Left cardiac atrium (tissue), 4 donors: ENCODE measurements at places on chromosomes 6 and 20. TPM values are rescaled to one million over a fixed set of nuclear protein-coding genes. Genes with fewer than 3 reads are reported as not detected.

The CASS4 gene
- 0.80 TPM for total RNA-seq

The TULP1 gene
- 0.32 TPM for total RNA-seq

The TRIM15 gene
- total RNA-seq, result not detected

The RSPO3 gene
- 0.94 TPM for total RNA-seq

The HDGFL1 gene
- total RNA-seq, result not detected

The EYS gene
- total RNA-seq, result 0.44 TPM

The ARHGAP40 gene
- not detected for total RNA-seq

The EPPIN gene
- total RNA-seq, result not detected

The ERVFRD-1 gene
- total RNA-seq, result 0.09 TPM

The FAM83B gene
- total RNA-seq, result 6.4 TPM

The SAMD5 gene
- total RNA-seq, result 1.6 TPM

The ELOVL2 gene
- total RNA-seq, result 2.3 TPM

The LGSN gene
- not detected for total RNA-seq

The NR2E1 gene
- not detected for total RNA-seq

The AMD1 gene
- total RNA-seq, result 62.4 TPM

The CAGE1 gene
- not detected for total RNA-seq

The LAMA4 gene
- 87.8 TPM for total RNA-seq

The ANKRD6 gene
- total RNA-seq, result 13.7 TPM

The TRIM40 gene
- total RNA-seq, result not detected

The BPIFA1 gene
- not detected for total RNA-seq

The DDRGK1 gene
- 44.8 TPM for total RNA-seq

The VSX1 gene
- total RNA-seq, result not detected

The TINAG gene
- 0.12 TPM for total RNA-seq

The HSPA1L gene
- total RNA-seq, result 2.6 TPM

The TNNC2 gene
- total RNA-seq, result 0.32 TPM

The GSTA2 gene
- total RNA-seq, result not detected

The AIF1 gene
- total RNA-seq, result 37.4 TPM

The DUSP15 gene
- 4.2 TPM for total RNA-seq

The SSTR4 gene
- total RNA-seq, result not detected

The LY86 gene
- 1.9 TPM for total RNA-seq

The JPH2 gene
- total RNA-seq, result 93.5 TPM

The PTCRA gene
- not detected for total RNA-seq

The ADAT2 gene
- total RNA-seq, result 1.9 TPM

The CAP2 gene
- 69.6 TPM for total RNA-seq

The PHACTR3 gene
- 6.4 TPM for total RNA-seq

The BTNL2 gene
- total RNA-seq, result not detected

The BMP2 gene
- total RNA-seq, result 6.1 TPM

The ROMO1 gene
- total RNA-seq, result 184 TPM

The ANGPT4 gene
- 0.27 TPM for total RNA-seq

The GCM1 gene
- 0.08 TPM for total RNA-seq

The ZSCAN23 gene
- 1.1 TPM for total RNA-seq

The TRAPPC3L gene
- 0.24 TPM for total RNA-seq

The PI3 gene
- not detected for total RNA-seq

The ADA gene
- total RNA-seq, result 12.2 TPM

The SLC17A3 gene
- total RNA-seq, result not detected

The NKX2-2 gene
- total RNA-seq, result not detected

The TRAM2 gene
- 14.1 TPM for total RNA-seq

The CDK19 gene
- 7.4 TPM for total RNA-seq

The IPCEF1 gene
- total RNA-seq, result 0.99 TPM

The PDE7B gene
- total RNA-seq, result 10.3 TPM

The HSPA1B gene
- total RNA-seq, result 142 TPM

The RRAGD gene
- 89.5 TPM for total RNA-seq

The TMEM244 gene
- not detected for total RNA-seq

The KHDC1 gene
- 4.1 TPM for total RNA-seq

The RAMACL gene
- 0.71 TPM for total RNA-seq

The MAP7 gene
- total RNA-seq, result 2.2 TPM

The CEP85L gene
- total RNA-seq, result 8.5 TPM

The ABHD16B gene
- total RNA-seq, result not detected
